GOT3 (cell line): ENCODE measurements at places on chromosomes 5 and 9.

DNA sequence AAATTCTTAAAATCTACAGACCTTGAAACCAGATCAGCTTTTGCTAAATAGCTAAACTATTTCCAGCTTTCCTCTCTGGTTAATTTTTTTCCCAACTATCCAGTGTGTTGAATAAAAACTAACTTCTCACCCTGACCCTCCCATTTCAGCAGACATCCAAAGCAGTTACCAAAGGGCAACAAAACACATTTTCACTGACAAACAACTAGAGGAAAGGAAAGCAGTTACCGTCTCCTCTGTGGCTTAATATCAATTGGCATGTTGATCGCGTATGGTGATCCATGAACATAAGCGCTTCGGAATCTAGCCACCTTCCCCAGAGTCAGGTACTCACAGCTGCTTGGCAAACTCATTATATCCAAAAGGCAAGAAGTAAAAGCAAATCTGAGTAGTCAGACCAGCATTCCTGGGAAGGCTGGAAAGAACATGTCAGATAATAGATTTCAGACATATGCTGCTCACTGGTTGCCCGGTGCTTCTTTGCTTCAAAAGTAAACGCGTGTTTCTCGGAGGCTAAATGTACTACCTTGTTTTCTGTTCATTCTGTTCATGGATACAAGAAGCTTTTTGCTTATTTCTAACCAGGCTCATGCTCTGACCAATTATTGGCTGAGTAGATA, 463.4 kb downstream of the PDE4D start:
- DNase-seq = no peak

GRCh38 chr5:59712836-59713497, 180.6 kb downstream of the PDE4D start:
- DNase-seq = no peak

DNA sequence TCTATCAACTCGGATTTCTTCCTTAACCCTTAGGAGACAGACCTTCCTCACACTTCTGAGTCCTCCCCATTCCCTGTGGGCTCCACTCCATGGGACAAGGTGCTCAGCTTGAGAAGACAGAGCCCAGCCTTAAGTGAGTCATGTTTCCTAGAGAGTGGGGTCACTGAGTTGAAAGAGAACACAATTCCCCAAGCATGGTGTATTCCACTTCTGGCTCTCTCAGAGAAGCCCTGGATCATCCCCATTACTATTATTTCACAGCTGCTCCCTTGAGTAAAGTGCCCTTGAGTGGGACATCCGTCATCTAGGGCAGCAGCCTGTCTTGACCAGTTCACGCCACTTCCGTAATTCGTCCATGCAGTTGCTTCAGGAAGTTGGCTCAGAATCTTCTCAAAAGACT, 604.8 kb downstream of the BNC2 start:
- DNase-seq = no peak

GRCh38 chr5:43371821-43372220, 40.4 kb downstream of the CCL28 start:
- no peak for DNase-seq

GRCh38 chr9:108119530-108120113, 630.1 kb upstream of the KLF4 start:
- no peak for DNase-seq

GRCh38 chr9:79431019-79431679, 140.6 kb upstream of the TLE4 start:
- no peak for DNase-seq

DNA sequence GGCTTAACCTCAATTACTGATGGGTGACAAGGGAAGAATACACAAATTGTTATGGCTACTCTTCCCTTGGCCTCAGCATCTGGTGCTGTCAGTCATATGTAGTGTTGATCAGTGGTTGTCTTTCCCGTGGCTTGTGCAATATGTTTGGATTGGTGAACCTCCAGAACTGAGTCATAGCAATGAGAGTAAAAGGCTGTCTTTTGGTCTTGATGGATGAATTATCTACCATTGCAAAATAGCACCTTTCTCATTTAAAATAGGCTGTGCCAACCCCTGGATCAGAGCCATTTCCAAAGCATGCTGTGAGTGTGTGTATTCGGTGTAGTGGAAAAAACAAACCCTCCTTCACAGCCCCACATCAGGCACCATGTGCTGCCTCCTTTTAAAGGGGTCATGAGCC, 14.6 kb upstream of the F2R start:
- DNase-seq = no peak

- DNase-seq = no peak
Measured at GRCh38 chr9:2613730-2614271, 7.8 kb upstream of the VLDLR start.
